Activated naive CD4-positive, alpha-beta T cell (primary cell): ENCODE measurements at places on chromosomes 12 and 14.
A peak's percentile ranks its signal among the peaks of the same experiment; 100 is the strongest.

DNA sequence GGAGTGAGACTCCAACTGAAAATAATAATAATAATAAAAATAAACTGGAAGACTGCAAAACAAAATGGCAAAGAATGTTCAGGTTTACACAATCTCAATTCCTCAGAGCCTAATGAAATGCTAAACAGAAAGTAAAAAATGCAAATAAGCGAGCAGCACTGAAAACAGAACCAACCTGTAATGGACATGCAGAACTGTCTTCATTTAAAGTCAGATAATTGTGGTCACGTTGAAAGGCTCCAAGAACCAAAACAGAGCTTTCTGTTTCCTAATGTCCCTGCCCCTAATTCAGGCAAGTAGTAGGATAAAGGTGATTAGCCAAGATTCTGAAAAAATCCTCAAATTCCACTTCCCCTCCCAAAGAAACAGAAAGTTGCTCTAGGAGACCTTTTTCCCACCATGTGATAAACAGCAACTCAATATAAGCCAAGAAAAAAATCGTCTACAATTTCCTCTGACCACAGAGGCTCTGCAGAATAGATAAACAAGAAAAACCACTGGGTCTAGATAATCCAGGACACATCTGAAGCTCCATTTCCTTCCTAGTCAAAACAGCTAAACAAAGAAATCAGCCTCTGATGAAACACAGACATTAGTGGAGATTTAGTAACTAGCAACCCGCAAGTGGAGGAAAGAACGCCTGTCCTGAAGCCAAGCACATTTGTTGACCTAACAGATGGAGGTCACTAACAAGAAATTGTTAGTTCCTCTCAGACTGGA, 3.0 kb downstream of the MIS18BP1 start:
- DNase-seq: no peak

GRCh38 chr12:27260746-27261145, 16.7 kb downstream of the STK38L start:
- DNase-seq: no peak

DNA sequence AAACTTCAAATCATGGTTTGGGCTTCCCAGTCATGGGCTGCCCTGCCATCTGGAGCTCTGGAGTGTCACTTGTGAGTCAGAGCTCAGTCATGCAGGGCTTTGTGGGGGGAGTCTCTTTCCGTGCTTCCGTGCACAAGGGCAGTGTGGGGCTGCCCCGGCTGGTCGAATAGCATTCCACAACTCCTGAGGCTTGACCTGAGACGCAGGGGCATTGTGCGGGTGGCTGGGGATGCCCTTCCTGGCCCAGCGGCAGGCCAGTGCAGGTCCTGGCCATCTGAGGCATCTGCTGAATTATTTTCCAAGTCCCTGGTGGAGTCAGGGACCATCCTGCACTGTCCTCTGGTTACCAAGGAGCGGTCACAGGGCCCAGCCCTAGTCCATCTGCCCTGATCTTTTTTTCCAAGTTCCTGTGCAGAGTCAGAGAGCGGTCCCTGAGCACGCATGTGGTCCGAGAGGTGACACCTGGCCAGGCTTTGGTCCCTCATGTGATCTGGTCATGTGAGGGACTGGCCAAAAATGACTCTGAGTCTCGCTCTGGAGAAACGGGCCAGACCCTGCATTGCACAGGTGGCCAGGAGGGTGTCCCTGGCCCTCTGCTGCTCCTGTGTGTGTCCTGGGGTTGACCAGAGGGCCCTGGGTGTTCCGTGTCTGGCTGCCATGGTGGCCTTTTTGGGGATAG, 167.0 kb upstream of the ALG10B start:
- DNase-seq: no peak

DNA sequence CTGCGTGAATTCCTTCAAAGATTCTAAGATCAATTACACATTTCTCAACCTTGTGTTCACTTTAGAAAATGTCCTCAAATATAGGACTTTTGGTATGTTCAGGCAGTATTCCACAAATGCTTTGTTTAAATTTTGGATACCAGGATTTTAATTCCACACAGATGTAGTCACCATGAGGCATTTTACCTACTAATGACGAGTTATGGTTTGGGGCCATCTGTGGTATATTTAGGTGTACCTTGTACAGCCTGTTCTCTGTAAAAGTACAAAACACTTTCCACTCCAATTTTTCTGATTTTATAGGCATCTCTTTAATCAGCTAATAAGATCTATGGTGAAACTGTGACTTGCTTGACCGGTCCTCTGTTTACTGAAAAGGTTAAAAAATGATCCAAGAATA, 275.7 kb upstream of the PRICKLE1 start:
- DNase-seq: no peak

- DNase-seq: no peak
These were observed 25.5 kb upstream of the RASSF8 start for GRCh38 chr12:25932971-25933370.

GRCh38 chr14:104549536-104550339, 29.8 kb upstream of the C14orf180 start:
- no peak for DNase-seq

- no peak for DNase-seq
These were observed 149.7 kb downstream of the C12orf75 start for GRCh38 chr12:105480162-105480561.

- no peak for DNase-seq
These were observed 344.9 kb downstream of the DPF3 start for GRCh38 chr14:72549026-72549425.

DNA sequence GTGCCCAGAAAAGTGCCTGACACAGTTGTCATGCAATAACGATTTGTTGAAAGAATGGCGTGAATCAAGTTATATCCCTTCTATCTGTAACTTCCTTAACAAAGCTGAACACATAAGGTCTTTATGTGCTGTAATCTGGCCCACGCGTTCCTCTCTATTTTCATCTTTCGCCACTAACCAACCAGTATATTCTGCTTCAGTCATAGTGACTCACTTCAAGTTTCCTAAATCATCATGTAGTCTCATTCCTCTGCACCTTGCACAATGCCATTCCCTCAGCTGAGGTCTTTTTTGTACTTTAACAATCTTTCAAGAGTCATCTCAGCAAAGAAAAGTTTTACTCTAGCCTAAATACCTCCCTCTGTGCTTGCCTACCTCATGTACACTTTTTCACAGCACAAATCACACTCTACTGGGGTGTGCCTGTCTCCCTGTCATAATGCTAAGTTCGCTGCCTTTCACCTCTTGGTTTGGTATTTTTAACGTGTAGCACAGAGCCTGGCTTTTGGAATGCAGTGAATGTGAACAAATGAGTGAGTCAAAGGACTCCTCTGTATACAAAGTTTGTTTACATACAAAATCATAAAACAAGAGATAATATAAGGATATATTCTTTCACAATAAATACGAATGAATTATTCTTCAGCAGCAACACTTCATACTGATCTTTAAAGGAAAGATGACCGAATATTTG, 2.9 kb upstream of the CMAS start:
- no peak for DNase-seq

DNA sequence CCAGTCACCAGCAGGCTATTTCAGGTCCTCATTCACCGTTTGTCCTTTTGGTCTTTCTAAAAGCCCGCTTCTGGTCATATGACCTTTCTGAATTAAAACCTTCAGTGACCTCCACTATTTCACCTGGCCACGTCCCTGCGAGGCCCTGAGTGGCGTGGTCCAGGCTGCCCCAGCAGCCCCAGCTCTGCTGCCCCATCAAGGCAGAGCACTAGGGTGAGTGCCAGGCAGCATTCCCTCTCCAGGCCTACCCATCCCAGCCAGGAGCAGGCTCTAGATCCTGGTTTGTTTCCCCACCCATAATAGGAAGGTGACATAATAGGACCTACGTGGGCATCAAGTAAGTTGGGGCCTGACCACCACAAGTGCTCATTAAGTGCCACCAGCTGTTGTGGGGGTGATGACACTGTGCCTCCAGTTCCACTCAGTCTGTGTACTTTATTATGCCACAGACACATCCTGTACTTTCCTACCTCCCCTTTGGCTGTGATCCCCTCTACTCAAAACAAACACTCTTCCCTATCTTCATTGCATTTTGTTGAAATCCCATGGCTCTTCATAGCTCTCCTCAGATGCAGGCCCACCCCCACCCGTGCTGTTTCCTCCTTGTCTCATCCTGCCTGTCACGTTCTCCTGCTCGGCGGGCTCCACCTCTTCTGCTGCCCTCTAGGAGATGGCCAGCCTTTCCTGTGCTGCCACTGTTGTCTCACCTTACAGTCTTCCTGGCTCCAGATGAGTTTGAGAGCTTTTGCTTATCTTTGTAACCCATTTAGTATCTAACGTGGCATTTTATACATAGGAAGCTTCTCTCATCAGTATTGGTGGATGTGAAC, 21.4 kb downstream of the CKB start:
- no peak for DNase-seq

GRCh38 chr14:63435204-63435603, 108.0 kb downstream of the PPP2R5E start:
- no peak for DNase-seq

DNA sequence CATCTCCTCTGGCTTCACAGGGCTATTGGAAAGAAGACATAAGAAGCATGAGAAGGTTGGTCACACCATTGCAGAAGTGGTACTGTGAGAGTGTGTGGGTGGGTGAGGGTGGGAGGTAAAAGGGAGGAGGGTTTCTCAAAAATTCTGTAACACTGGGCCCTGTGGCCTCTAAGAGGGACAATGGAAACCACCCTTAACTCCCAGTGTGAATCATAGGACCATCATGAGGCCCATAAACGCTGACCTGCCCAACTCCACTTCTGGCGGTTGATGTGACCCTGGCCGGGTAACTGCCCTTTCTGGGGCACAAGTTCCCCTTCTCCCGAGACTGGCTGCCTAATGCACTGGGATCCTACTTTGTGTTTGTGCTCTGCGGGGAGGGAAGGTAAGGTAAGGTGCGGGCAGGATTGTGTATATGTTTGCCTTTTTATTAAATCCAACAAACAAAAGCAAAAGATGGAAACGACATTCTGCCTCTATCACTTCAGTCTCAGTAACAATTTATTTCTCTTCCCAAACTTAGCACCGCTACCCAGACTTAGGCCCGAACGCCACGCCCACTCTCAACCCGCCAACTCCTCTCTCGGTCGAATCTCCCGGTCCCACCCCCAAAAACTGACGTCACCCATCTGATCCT, 551 bp downstream of the METTL1 start:
- peak; percentile 40 for DNase-seq

DNA sequence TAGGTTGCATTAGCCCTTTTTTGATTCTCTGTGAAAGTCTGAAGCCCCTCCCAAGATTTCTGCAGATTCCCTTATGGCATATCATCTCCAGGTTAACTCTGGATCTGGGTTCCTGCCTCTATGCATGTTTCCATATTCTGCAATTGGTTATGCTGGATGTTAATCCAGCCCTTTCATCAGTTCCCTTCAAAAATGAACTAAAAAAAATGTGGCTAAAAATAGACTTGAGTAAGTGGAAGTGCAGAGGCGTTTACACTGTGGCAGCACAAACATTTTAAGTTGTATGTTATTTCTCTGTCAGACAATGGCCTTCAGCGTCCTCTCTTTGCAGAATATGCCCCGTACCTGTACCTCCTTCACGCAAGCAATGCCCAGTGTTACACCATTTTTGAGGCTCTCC, 11.4 kb downstream of the MGST1 start:
- no peak for DNase-seq

DNA sequence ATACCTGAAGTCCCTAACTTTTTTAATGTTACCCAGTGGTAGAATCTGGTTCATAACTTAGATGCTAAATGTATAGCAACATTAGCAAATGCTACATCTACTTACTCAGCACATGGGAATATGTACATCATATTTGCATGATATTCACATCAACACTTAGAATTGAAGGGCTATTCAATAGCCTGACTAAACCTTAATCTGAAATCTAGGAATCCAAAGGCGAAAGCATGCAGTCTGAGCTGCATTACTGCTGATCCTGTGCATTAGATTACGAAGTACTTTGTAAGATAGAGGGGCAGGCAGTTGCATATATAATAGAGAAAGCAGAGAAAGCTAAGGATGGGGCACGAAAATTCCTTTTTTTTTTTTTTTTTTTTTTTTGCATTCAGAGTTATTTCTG, 40.4 kb downstream of the SLC38A4 start:
- DNase-seq: no peak

DNA sequence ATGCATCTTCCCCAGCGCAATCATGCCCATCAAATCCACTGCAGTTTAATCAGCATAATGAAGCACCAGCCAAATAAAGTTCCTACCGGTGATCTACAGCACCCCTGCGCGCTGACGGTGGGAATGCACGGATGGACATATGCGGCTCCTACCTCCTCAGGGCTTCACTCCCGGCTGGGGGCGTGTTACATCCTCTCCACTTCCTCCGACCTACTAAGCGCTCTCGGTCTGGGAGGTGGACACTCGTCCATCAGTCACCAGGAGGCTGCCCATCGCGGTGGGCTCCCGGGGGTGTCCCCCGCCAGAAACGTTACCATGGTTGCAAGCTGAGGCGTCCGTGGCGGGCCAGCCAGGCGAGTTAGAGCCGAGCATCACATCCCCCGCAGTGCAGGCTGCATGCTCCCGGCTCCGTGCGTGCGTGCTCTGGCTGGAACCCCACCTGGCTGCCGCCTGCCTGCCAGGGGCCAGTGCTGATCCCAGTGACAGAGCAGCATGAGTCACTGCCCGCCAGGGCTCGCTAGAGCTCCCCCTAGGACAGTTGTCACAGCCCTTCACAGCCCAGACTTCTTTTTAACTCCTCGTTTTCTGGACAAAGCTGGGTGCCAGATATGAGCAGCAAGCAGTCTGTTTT, 73.0 kb downstream of the CIT start:
- DNase-seq: no peak

GRCh38 chr12:39764944-39765560, 145.4 kb upstream of the ABCD2 start:
- DNase-seq: no peak

DNA sequence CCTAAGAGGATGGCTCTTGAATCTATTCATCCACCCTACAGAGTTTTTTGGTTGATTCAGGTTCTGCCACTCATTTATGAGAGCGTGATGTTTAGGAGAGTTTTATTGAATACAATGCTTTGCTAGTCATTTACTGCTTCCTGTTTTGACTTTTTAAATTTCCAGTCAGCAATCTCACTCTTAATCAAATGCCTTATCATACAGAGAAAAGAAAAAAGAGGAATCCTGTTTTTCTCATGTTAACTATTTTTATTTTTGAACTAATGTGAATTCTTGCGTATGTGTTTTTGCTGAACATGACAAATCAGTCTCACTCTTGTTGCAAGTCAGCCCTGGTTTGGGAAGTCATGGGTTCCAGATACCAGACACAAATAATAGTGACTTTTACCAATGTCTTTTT, 22.1 kb upstream of the LGMN start:
- DNase-seq: no peak

- no peak for DNase-seq
These were observed 467.1 kb downstream of the ATP23 start for GRCh38 chr12:58408516-58408915.

DNA sequence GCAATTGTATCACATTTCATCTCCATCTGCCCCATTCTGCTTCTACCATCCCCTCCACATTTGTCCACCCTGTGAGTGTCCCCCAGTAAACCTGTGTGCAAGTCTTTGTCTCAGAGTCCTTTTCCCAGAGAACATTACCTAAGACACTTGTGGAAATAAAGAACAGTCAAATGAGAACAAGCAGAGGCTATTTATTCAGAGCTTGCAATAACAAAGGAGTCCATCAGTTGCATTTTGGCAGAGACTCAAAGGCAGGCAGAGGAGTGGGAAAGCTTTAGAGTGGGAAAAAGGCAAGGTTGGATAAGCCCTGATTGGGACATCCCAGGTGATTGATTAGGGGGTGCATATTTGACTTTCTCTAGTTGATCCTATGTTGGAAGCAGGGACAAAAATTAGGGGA, 18.2 kb upstream of the PPFIBP1 start:
- DNase-seq: no peak
